ENCODE measurements at places on chromosomes 5 and 9. TPM values are rescaled to one million over a fixed set of nuclear protein-coding genes. Genes with fewer than 3 reads are reported as not detected.

QRFP gene
- not detected for total RNA-seq

LTC4S gene
- 5.7 TPM for total RNA-seq

NSD1 gene
- total RNA-seq = 113 TPM

CERCAM gene
- 18.5 TPM for total RNA-seq

LPAR1 gene
- 5.9 TPM for total RNA-seq

KIF12 gene
- total RNA-seq = 11.4 TPM

MARCHF3 gene
- total RNA-seq = 9.9 TPM

SPAAR gene
- 0.25 TPM for total RNA-seq

PCA3 gene
- total RNA-seq = not detected

GRCh38 chr5:119347574-119347973 is 8.2 kb upstream of the TNFAIP8 start:
- peaks cover 22% of the 10 kb centered on the region for H3K4me1 ChIP-seq
- no peak for DNase-seq
- no peaks in the 10 kb centered on the region for H3K36me3 ChIP-seq
- H3K27me3 ChIP-seq = no peaks in the 10 kb centered on the region

DNA sequence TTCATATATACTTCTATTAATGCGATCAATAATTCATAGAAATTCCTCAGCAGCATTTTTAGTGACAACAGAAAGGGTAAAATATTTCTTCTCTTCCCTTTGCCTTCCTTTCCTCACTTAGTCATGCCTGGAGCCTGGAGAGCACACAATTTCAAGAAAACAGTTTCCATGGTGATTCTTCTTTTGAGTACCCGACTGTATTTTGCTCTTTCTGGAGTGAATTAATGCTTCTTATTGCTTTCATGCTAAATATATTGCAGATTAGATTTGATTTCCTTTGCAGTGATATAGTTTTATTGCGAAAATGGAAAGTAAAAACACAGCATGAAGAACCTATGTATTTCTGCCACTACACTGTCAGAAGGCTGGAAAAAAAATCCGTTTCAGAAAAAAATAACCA is 153.5 kb downstream of the PPP2R2B start:
- no peaks in the 10 kb centered on the region for H3K27me3 ChIP-seq
- H3K27ac ChIP-seq = no peak overlapping the region
- no peaks in the 10 kb centered on the region for H3K4me1 ChIP-seq
- no peaks in the 10 kb centered on the region for H3K36me3 ChIP-seq
- no peak for DNase-seq

DNA sequence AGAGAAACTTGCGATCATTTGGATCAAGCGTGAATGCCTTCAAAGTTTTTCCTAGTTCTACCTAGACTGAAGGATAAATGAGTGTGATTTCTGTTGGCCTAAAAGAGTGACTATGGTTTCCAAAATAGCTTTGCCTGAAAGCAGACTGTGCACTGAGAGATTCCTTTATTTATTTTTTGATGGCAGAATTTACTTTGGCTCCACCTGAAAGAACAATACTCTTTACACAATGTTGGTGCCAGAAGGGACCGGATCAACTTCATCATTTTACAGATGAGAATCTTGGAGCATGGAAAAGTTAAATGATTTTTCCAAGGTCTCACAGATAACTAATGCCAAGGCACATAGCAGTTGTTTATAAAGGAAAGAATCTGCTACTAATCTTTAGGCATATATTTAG is 199.6 kb downstream of the KCTD16 start:
- H3K27ac ChIP-seq = no peak overlapping the region
- DNase-seq = no peak
- no peaks in the 10 kb centered on the region for H3K36me3 ChIP-seq
- H3K27me3 ChIP-seq = no peaks in the 10 kb centered on the region

DNA sequence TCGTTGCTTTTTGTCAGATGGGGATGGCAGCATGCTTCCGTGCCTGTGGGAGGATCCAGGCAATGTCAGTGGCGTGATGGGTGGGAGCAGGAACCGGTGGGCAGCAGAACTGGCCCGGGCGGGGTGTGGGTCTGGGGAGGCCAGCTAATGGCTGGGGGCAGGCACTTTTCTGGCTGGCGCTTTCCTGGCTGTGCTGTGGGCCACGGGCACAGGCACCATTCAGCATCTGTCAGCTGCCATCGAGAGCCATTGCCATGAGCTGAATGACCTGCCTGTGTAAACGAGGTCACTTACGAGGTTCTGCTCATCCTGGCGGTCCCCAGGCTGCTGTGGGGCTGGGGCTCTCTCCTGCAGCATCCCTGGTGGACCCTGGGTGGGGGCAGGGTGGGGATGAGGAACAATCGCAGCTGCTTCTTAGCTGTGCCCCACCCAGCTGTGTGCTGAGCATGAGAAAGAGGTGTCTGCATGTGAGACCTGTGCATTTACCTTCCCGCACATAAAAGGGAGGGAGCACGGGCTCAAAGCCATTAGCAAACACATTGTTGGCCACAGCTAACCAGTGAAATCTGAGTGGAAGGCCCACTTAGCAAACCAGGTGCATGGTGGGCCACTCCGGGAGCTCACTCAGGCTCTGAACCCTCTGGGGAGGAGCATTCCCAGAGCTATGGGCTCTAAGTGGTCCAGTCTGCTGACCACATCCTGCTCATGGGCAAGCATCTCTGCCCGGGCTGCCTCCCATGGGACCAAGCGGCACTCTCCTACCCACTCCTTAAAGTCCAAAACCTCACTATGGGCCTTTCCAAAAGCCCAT is 41.3 kb upstream of the OLFM1 start:
- no peak overlapping the region for H3K27ac ChIP-seq
- H3K4me3 ChIP-seq = no peak overlapping the region
- peak; percentile 24 for DNase-seq
- H3K27me3 ChIP-seq = no peaks in the 10 kb centered on the region
- H3K36me3 ChIP-seq = no peaks in the 10 kb centered on the region

DNA sequence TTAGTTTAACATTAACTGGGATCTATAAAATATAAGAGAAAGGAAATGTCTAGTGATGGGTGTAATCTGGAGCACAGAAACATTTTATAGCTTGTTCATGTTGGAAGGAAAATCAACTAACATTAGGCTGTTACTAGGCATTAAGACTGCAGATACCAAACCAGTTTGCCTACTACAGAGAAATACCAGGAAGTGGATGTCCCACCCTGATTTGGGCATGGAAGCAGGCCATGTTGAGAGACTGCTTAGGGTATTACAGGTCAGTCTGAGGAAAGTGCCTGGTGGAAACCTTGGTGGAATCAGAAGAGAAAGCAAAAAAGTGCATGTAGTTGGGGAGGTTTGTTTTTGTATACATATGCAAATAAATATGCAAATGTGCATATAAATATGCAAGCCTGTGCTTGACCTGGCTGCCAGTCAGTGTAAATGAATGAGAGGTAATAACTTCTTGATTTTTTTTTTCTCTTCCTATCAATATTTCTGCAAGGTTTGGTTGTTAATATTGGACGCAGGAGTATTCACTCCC is 9.6 kb upstream of the CCDC112 start:
- H3K4me3 ChIP-seq = no peak overlapping the region
- no peak for DNase-seq
- H3K27ac ChIP-seq = no peak overlapping the region
- no peaks in the 10 kb centered on the region for H3K36me3 ChIP-seq
- no peaks in the 10 kb centered on the region for H3K27me3 ChIP-seq

- peak; percentile 61 for DNase-seq
- no peaks in the 10 kb centered on the region for H3K4me1 ChIP-seq
- H3K4me3 ChIP-seq = no peak overlapping the region
- H3K27ac ChIP-seq = no peak overlapping the region
- no peaks in the 10 kb centered on the region for H3K36me3 ChIP-seq
These were observed 23.0 kb downstream of the SMIM15 start for GRCh38 chr5:61139094-61139873.

DNA sequence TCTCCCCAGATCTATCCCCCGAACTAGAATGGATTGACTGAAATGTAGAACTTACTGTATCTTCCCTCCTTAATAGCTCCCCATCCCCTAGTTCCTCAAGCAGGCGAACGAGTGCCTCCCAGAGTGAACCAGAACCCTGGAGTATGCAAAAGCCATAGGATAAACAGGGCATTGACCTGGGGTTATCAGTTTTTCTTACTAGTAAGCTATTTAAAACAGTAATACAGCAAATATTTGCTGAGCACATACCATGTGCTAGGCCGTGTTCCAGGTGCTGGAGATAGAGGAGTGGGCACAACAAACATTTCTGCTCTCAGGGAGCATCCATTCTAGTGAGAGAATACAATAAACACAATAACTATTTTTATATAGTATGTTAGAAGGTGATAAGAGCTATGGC is 1.8 kb downstream of the SKP2 start:
- DNase-seq = no peak
- no peaks in the 10 kb centered on the region for H3K27me3 ChIP-seq
- H3K27ac ChIP-seq = no peak overlapping the region

DNA sequence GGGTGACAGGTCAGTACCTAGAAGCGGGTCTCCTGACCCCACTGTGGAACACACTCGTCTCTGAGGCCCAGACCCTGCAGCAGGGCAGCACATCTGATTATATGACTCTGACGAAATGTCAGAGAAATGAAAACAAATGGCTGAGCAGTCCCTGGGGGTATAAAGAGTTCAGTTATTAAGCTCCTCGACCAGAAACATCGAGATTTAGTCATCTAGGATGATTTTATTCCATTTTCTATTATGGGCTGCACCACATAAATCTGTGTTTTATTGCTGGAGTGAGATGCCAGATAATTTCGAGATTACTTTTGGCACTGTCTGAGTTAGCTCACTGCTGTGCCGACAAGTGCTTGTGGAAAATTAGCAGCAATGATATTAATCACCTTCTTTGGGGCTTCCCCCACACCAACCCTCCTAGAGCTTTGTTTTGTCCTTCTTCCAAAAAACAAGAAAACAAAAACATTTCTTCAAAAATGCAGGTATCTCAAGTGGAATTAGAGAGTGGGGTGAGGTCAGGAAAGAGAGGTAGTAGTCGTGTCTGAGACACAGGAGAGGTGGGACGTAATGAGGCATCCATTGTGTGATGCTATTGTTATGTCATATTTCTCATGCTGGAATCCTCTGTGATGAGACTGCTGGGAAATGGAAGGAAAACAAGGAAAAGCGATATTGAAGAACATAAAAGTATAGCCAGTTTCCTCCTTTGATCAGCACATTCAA is 495.5 kb downstream of the DMAC1 start:
- no peaks in the 10 kb centered on the region for H3K36me3 ChIP-seq
- no peak for DNase-seq
- no peaks in the 10 kb centered on the region for H3K4me1 ChIP-seq
- no peak overlapping the region for H3K27ac ChIP-seq
- H3K27me3 ChIP-seq = no peaks in the 10 kb centered on the region

DNA sequence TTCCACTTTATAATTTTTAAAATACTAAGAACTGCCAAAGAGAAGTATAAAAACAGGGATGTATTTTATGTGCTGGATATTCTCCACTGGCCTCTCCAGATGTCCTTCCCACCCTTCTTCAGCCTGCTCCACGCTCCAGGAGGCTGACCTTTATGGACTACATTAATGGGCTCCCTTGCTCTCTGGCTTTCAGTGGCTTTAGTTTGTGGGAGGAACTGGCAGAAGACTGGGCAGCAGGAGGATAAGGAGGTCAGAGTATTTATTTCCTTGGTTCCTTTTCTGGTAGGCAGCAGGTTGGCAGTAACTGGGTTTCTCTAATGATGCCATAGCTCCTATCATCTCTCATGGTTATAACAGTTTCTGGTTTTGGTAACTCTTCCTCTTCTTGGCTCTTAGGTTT is 133.9 kb downstream of the PAM start:
- H3K4me1 ChIP-seq = no peaks in the 10 kb centered on the region
- no peak overlapping the region for H3K27ac ChIP-seq
- DNase-seq = no peak

- peaks cover 4% of the 10 kb centered on the region for H3K4me1 ChIP-seq
- H3K36me3 ChIP-seq = no peaks in the 10 kb centered on the region
- DNase-seq = peak; percentile 89
- no peaks in the 10 kb centered on the region for H3K27me3 ChIP-seq
- peak within 1 kb of the TSS; percentile 82 for H3K4me3 ChIP-seq
These were observed at the start of gene SEMA4D for GRCh38 chr9:89497978-89498851. TSS of gene SEMA4D (minus strand) at chr9:89498113. CDS start at chr9:89405456, 92,657 bp downstream.

DNA sequence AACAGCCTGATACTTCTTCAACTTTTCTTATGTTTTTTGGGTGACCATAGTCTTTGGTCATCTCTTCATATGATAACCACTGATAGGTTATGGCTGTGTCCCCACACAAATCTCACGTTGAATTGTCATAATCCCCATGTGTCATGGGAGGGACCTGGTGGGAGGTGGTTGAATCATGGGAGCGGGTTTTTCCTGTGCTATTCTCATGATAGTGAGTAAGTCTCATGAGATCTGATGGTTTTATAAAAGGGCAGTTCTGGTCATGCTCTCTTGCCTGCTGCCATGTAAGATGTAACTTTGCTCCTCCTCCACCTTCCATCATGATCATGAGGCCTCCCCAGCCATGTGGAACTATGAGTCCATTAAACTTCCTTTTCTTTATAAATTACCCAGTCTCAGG is 8.7 kb downstream of the RHOBTB3 start:
- peaks cover 4% of the 10 kb centered on the region for H3K4me1 ChIP-seq
- H3K4me3 ChIP-seq = peak overlapping the region; percentile 67
- no peak for DNase-seq
- peaks cover 93% of the 10 kb centered on the region for H3K36me3 ChIP-seq
- H3K27me3 ChIP-seq = no peaks in the 10 kb centered on the region
- no peak overlapping the region for H3K27ac ChIP-seq

DNA sequence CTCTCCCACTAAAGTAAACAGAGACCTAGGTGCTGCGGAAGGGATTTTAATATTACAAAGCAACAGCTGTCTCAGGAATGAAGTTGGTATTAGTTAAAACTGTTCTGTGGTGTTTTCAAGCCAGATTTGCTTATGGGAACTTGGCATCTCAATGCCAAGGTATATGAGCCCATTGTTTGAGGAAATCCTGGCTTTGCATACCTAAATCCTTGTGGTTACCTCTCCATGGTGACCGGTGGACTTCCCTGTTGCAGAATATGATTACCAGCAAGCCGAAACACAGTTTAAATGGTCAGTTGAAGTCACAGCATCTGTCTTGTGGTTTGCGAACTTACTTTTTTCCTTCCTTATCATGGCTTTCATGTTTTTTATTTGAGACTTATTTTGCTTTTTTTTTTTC is 62.3 kb upstream of the TXNDC8 start:
- no peaks in the 10 kb centered on the region for H3K36me3 ChIP-seq
- no peak overlapping the region for H3K27ac ChIP-seq
- no peak for DNase-seq
- H3K4me1 ChIP-seq = no peaks in the 10 kb centered on the region

DNA sequence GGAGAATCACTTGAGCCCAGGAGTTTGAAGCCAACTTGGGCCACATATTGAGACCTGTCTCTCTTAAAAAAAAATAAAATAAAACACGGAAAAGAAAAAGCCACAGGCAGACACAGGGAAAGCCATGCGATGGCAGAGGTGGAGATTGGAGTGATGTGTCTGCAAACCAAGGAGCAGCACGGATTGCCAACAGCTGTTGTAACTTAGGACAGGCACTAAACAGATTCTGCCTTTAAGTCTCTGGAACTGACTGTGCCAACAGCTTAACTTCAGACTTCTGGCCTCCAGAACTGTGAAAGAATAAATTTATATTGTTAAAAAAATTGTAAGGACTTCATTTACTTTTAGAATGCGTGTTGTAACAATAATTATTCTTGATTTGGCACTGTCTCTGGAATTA is 318.5 kb upstream of the CHD1 start:
- no peaks in the 10 kb centered on the region for H3K36me3 ChIP-seq
- H3K4me3 ChIP-seq = no peak overlapping the region

GRCh38 chr5:166991601-166992000 is 1299.8 kb upstream of the WWC1 start:
- H3K27ac ChIP-seq = no peak overlapping the region
- no peaks in the 10 kb centered on the region for H3K36me3 ChIP-seq
- DNase-seq = no peak
- no peak overlapping the region for H3K4me3 ChIP-seq
- peaks cover 11% of the 10 kb centered on the region for H3K4me1 ChIP-seq

Measured in endodermal cell (in vitro differentiated cells).